ENCODE measurements at places on chromosomes 2 and 18.

DNA sequence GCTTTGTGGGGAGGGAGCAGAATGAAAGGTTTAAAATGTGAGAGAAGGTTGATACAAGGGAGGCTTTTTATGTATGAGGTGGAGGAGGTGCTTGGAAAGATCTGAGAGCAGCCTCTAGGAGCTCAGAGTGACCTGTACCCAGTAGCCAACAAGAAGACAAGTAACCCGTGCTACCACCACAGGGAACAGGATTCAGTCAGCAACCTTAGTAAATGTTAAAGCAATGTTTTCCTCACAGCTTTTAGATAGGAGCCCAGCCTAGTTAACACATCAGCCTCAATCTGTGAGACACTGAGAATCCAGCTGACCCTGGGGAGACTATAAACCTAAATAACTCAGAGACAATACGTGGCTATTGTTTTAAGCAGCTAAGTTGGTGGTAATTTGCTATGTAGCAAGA, 194.9 kb upstream of the NT5C1B start:
- DNase-seq, result no peak

DNA sequence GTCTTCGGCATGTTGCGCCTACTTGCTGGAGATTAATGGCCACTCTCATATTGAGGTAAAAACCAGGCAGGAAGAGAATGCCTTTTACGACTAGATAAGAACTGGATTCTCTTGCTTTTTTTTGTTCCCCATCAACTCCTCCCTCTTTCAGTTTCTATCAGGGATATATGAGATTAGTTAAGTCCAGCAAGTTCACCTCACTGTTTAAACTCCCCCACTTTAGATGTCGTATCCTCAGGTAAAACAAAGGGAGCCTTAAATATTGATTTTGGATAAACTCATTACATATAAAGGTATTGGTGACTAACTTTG, 98.4 kb downstream of the PLEKHM3 start:
- DNase-seq, result no peak

- peak; percentile 32 for DNase-seq
Measured at GRCh38 chr2:156331572-156332283, 793 bp downstream of the NR4A2 start.

DNA sequence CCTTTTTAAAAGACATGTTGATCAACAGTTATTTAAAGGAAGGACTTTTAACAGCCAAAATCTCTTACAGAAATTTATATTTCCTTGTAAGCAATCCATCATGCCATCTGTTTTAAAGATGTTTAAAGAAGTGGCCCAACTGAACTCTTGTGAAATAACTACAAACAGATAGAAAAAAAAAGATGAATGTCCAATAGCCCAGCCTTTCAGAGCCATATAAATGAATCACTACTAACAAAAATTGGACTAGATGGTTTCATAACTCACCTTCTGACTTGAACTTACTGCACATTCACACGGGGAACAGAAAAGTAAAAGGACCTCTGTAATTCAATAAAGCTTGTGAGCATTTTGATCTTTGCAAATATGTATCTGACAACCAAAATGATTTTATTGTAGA, 319.0 kb upstream of the CHAC2 start:
- DNase-seq, result no peak

DNA sequence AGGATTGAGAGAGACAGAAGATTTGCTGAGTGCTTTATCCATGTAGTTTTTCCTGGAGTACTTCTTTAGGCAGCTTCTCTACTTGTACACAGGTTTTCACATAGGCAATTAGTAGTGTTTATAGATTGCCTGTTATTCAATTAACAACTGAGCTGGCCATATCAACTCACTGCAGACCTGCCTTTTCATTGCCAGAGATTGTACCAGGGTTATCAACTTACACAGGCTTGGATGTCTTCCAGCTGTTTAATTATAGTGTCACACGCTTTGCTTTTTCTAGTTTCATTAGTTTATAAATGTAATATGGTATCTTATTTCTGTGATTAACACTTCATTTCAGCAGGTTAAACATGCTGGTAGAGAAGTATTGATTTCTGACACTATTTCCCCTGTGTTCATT, 125.9 kb downstream of the GPD2 start:
- DNase-seq, result no peak

DNA sequence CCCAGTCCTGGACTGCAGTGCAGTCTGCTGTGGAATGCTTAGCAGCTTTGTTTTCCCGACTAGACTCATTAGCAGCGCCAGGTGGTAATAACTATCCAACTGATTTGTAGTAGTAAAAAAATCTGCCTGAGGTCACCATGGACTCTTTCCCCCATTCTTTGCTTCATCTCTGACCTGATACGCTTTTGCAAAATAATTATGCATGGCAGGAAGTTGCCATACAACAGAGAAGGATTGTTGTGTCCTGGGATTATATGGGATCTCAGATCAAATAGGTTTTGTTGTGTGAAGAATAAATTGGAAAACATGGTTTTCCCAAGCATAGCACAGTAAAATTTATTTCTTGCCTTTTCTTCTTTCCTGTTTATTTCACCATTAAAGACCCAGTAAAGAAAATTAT, 72.4 kb upstream of the ATP5MC3 start:
- no peak for DNase-seq

DNA sequence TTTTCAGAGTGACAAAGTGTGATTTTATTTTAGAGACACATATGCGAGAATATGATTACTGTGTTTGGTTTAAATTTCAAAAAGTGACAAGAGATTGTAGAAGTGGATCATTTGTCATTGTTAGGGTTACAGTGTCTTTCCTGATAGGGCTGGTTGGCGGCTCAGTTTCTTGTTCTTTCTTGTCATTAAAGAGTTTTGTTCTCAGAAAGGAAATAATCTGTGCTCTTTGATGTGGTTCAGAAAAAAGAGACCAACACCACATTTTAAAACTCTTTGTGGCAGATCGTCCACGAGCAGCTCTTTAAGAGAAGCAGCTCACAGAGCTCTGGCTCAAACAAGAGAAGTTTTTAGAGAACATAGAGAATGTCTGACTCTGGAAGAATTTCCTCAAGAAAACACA, 45.6 kb upstream of the ZNF532 start:
- DNase-seq, result no peak

GRCh38 chr2:121089166-121089510, 195.9 kb downstream of the TFCP2L1 start:
- no peak for DNase-seq

GRCh38 chr2:43408407-43409160, 182.2 kb upstream of the ZFP36L2 start:
- no peak for DNase-seq

DNA sequence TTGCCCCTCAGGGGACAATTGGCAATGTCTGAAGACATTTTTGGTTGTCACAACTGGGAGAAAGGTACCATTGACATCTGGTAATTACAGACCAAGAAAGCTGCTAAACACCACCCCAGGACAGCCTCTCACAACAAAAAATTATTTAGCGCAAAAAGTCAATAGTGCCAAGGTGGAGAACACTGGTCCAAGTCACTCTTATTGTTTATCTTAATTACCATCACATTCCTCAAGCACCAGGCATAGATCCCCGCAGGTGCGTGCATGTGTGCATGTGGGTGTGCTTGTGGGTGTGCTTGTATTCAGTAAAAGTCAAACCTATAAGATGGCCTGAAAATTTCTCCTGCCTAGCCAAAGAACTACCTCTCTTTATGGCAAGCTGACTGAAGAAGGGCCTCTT, 74.9 kb upstream of the WDR75 start:
- no peak for DNase-seq

- DNase-seq, result no peak
Measured at GRCh38 chr2:239275044-239275685, 125.7 kb downstream of the HDAC4 start.

GRCh38 chr2:75998451-75998850, 287.7 kb upstream of the GCFC2 start:
- DNase-seq, result no peak

DNA sequence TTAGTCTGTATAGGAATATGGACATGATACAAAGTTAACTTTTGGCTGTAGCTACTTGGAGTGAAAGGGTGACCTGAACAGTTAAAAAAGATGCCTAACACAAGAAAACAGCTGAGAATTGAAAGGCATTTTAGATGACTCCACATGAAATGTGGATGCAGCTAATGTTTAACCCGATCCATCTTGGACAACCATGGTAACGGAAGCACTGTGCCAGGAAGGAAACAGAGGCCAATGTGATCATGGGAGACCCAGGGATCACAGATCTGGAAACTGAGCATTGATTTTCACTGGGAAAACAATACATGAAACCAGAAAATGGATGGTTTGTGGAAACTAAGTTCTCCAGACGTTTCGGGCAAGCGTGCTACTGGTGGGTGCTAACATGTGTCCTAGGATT, 669.1 kb downstream of the GALR1 start:
- DNase-seq, result no peak

DNA sequence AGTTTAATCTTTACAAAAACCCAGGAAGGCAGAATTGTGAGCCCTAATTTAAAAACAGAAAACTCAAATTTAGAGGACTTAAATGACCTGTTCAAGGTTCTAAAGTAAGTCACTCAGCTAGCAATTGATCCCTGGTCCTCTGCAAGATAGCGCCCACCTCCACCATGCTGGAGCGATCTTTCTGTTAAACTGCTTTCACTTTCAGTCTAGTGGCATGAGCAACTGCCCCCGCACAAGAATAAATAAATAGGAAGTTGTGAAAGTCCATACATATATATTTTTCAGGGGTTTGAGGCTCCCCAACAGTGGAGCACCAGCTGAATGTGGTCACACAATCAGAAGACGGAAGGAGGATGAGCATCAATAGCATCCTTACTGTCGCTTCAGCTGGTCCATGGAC, 217.9 kb downstream of the NAPG start:
- DNase-seq, result no peak

DNA sequence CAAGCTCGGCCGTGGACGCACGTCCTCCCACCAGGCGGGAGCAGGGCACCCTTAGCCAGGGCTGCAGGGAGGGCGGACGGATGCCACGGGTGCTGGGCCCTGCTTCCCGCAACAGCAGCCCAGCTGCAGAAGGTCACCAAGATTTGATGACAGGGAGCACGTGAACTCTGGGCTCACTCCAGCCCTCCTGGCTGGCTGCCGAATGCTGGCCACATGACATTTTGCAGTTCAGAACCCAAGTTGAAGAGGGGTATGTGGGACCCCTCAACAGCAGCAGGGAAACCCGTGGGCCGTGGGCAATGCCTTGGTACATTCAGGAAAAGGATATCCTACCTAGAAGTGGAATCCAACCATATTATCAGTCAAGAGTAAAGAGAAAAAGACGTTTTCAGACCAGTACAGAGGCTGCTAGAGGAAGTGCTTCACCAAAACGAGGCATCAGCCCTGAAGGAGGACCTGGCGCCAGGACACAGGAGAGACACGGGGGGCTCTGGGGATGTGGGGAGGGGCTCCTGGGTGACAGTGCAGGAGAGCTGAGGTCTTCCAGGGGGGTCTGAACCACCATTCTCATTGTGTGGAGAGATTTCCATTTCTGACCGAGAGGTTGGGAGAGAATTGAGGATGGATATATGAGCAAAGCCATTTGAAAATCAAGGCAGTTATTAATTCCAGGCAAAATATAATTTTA, 107.4 kb upstream of the CTDP1 start:
- DNase-seq, result no peak

DNA sequence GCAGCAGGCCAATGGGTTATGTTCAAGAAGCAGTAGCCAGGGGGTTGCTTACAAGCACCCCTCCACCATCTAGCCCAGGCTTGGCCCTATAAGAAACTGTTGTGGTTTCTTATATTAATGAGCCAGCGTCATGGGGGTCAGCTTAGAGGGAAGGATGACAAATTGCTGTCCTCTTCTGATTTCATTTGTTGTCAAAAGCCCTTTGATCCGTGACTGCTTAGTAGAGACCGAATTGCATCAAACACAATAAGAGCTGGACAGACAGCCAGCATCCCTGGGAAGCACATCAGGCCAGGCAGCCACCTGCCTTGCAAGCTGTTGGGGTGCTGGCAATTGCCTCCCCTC, 206.6 kb upstream of the SETBP1 start:
- no peak for DNase-seq

- DNase-seq, result no peak
Measured at GRCh38 chr2:127347734-127348392, 39.9 kb downstream of the MAP3K2 start.

DNA sequence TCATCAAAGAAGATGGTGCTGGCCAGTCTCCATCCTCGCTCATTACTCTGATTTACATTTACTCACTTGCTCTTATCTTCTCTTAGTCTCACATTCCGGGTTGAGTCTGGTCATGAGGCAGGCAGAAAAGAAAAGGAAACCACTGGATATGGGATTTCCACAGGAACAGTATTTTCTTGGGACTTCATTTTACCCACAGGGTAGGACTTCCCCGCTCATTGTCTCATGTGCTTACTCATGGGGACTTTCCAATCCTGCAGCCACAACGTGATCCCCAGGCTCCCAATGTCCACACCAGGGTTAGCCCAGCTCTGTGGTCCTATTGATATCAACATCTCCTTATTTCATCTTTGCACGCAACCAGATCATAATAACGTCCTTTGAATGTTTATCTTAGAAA, 373.8 kb downstream of the TMEM182 start:
- no peak for DNase-seq

DNA sequence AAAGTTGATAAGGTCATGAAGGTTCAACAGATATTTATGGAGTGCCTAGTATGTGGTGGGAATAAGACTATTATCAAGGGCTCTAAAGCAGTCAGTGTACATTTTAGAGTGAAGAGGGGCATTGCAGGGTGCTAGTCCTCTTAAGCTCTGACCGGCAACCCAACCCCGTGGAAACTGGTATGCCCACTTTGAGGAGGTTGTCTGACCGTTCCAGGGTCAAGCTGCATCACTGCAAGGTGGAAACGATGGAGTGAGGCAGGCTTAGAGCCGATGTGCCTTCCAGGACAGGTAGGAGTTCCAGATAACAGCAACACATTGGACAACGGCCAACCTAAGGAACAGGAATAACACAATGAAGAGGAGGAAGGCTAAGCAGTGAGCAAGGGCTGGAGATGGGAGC, 1.4 kb upstream of the UCN start:
- DNase-seq, result no peak

- DNase-seq, result no peak
Measured at GRCh38 chr18:36485772-36486171, 188.3 kb downstream of the FHOD3 start.

GRCh38 chr18:4353853-4354418, 101.2 kb downstream of the DLGAP1 start:
- no peak for DNase-seq

- DNase-seq, result no peak
Measured at GRCh38 chr18:56747032-56747658, 96.0 kb downstream of the WDR7 start.

DNA sequence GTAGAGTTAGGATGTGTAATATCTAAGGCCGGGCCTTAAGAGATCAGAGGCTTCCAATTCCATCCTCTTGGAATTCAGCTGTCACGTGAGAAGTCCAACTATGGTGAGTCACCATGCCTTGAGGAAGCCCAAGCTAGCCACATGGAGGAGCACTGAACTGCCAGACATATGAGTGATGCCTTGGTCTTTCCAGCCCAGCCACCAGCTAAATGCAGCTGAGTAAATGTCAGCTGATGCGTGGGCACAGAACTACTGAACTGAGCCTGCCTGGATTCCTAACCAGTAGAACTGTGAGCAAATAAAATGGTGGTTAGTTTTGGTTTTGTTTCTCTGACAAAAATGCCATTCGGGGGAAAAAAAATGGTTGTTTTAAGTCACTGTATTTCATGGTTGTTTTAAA, 153.7 kb upstream of the SERTAD2 start:
- no peak for DNase-seq

Data from cerebellar nuclear complex (tissue), 1 donor.